ENCODE measurements at places on chromosomes 1 and 21.
A peak's percentile ranks its signal among the peaks of the same experiment; 100 is the strongest.

GRCh38 chr1:230976825-230977747 is 1.6 kb downstream of the TTC13 start:
- DNase-seq = no peak

DNA sequence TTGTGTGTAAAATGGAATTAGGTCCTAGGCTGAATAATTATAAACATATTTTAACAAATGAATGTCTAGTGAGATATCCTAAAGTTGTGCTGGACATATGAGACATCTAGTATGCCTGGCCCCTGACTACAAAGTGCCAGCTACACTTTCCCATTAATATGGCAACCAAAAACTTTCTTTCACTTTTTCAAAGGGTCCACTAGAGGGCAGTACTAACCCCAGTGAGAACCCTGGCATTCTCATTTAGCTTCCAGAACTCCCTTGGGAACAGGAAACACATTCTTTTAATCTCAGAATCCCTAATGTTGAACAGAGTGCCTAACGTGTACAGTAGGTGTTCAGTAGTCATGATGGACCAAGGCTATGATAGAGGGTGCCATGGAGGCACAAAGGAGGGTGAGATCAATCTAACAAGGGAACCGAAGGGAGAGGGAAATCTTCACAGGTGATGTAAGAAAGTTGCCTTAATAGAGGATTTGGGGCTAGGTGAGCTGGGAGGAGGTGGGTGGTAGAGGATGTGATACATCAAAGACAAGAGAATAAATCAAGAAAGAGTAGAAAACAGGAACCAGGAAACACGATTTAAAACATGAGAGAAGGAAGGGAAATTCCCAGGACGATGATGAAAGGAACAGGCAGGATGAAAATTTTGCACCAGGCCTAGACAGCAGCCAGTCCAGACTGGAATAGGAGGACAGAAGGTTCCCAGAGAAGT is 41.6 kb downstream of the NSL1 start:
- peak; percentile 67 for DNase-seq

GRCh38 chr1:113178106-113178505 is 105.1 kb downstream of the LRIG2 start:
- no peak for DNase-seq

- no peak for DNase-seq
Measured at GRCh38 chr21:14826630-14827029, 238.2 kb downstream of the NRIP1 start.

DNA sequence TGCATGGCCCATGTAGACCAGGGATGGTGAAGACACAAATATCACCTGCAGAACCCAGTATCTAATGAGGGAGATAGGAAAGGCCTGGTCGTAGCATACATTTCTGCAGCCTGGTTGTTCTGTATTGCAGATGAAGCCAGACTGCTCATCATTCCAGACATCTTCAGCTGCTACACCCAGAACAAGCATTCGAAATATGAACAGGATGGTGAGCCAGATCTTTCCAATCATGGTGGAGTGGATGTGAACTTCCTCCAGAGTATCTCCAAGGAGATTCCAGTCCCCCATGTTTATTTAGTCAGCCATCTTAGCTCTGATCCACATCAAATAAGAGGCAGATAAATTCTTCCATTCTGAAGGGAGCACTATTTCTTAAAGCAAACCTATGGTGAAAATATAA is 2.7 kb upstream of the MYCBP start:
- no peak for DNase-seq

- DNase-seq = no peak
Measured at GRCh38 chr1:214146523-214146922, 134.4 kb upstream of the SMYD2 start.

DNA sequence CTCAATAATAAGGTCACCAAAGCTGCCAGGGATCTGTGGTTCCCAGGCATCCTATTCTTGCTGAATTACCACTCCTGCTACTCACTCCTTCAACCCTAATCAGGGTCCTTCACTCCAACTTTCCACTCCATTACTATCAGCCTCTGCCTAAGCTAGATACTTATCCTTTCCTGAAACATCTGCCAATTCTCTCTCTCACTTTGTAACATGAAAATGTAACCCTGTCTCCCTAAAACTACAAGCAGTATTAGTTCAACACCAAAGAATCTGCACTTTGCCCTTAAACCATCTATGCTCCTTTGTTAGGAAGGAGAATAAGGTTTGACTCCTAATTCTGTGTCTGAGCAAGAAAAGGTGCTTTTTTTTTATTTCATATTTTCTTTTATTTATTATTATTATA is 15.5 kb upstream of the CXADR start:
- DNase-seq = no peak

GRCh38 chr1:39639305-39640130 is at the start of gene HEYL:
HEYL (minus strand) TSS chr1:39639643; CDS start chr1:39639625, 18 bp downstream.
- peak; percentile 77 for DNase-seq

- DNase-seq = no peak
Measured at GRCh38 chr1:156477526-156478249, 22.9 kb downstream of the MEF2D start.

DNA sequence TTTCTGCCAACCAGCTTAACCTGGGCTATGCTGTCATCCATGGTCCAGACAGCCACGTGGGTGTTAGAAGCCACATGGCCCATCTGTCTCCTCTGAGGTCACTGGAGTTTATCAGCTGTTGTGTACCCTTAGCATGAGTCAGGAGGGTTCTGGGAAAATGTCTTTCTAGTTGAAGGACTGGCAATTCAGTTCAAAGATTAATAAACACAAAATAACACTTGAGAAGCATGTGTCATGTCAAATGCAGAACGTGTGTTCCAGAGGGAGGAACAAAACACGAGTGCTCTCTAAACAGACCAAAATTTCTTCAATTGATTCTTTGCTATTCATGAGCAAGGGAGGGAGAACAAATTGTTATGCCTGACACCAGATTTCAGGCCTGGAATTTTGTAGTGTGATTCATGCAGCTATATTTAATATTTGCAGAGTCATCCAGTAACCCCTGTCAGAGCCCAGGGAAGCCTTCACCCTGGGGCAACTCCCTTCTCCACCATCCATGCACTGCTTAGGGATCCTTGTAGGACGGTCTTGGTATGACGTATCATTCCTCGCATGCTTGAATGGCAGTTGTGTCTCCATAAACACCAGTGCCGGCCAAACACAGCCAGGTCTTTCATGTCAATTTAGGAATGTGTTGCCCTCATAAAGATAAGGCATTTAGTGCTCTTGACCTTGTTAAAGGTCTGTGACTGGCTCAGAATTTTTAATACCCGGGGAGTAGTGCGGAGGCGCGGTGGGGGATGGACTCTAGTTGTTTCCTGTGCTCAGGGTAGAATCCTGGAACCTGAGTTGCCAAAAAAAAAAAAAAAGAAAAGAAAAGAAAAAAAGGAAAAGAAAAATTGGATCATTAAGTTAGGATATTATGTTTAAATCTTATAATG is 27.7 kb upstream of the DYRK1A start:
- DNase-seq = no peak
